ENCODE measurements at places on chromosomes 4 and X. TPM values are rescaled to one million over a fixed set of nuclear protein-coding genes. Genes with fewer than 3 reads are reported as not detected.

Gene PABPC1L2B
- not detected for total RNA-seq

Gene ADRA2C
- total RNA-seq: 6.9 TPM

Gene FRAS1
- total RNA-seq: 13.4 TPM

Gene KDR
- 36.4 TPM for total RNA-seq

Gene ETNPPL
- total RNA-seq: 8.0 TPM

Gene GAGE12C
- total RNA-seq: not detected

- no peak for DNase-seq
Measured at GRCh38 chr4:101756181-101756580, 34.3 kb upstream of the BANK1 start.

DNA sequence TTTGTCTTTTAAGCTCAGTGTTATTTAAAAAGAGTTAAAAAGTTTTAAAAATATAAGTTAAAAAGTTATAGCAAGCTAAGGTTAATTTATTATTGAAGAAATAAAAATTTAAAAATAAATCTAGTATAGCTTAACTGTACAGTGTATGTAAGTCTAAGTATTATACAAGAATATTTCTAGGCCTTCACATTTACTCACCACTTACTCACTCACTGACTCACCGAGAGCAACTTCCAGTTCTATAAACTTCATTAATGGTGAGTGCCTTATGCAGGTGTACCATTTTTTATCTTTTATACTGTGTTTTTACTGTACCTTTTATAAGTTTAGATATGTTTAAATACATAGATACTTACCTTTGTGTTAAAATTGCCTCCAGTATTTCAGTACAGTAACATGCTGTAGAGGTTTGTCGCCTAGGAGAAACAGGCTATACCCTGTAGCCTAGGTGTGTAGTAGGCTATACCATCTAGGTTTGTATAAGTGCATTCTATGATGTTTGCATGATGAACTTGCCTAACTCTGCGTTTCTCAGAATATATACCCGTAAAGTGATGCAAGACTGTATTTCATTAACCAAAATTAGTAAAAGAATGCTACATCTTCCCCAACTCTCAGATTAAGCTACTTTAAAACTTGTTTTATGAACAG is 202.9 kb downstream of the CFAP299 start:
- no peak for DNase-seq

DNA sequence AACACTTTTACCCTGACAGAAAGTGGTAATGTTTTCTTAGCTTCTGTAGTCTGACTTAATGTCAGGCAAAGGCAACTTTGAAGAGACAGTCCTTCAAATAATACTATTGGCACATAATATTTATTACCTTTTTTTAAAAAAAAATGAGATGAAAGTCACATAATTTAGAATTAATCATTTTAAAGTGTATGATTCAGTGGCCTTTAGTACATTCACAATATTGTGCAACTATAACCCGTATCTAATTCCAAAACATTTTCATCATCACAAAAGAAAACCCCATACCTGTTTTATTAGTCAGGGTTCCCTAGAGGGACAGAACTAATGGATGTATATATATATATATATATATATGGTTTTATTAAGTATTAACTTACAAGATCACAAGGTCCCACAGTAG is 94.8 kb upstream of the TEX13A start:
- DNase-seq: no peak

DNA sequence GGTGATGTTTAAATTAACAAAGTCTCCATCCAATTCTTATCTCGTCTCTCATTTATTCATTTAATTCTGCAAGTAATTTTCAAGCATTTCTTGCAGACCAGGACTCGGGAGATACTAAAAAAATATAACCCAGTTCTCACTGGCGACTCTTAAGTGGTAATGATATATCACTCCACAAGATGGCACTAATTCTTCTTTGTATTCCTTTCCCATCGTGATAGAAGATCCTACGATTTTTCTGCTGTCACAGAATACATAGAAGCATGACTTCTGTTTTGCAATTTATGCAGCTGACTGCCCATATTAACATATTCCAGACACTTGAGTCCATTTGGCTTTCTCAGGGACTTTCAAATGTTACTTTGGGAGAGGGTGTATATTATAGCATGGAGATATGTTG is 64.0 kb upstream of the FGF13 start:
- no peak for DNase-seq

- DNase-seq: no peak
Measured at GRCh38 chr4:40265910-40266274, 69.1 kb downstream of the RHOH start.

DNA sequence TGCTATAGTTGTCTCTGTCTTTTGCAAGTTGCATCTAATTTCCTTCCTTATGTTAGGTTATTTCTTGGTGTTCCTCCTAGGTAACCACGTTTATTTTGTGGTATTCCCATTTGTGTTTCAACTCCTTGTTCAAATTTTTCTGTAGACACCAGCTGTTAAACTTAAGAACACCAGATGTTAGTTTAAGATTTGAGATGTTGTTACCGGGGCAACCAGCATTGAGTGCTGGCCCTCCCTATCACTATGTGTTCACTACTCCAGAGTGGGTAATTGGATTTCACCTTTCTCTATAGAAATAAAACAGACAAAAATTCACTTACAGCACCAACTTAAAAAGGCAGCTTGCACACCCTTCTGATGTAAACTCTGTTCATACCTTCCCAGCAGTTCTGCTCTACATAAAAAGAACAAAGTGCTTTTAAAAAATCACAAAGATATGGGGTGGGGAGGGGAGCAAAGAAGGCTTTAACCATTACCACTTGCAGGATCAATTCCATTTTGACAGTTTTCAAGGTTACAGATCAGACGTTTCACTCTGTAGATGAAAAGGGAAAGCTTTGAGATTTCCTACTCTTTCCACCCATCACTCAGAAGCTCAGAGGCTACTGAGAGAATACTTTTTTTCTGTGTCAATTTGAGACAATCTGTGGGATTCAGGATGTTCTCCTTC is 82.9 kb downstream of the DKK2 start:
- DNase-seq: no peak

Gene EVC
- 3.2 TPM for total RNA-seq

Data from heart left ventricle (tissue), 16 donors.